ENCODE measurements at places on chromosomes 6 and 20.
A peak's percentile ranks its signal among the peaks of the same experiment; 100 is the strongest.

- peak; percentile 94 for DNase-seq
These were observed 331.2 kb downstream of the QKI start for GRCh38 chr6:163745536-163746400.

DNA sequence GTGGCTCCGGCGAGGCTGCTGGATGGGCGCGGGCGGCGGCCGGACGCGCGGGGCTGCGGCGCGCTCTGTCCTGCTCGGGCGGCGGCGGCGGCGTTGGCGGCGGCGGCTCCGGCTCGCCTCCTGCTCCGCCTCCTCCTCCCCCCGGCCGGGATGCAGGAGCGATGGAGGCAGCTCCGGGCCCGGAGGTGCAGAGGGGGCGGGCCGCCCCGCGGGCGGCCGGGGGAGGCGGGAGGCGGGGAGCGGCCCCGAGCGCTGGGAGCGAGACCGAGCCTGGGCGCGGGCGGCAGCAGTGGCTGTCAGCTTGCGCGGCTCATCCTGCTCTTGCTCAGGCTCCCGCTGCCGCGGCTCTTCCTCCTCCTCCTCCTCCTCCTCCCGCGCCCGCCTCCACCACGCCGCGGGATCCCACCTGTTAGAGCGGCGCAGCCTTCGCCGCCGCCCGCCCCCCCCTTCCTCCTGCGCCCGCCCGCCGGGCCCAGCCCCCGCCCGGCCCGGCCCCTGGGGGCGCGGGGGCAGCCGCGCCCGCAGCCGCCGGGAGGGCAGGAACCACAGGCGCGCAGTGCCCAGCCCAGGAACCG lies at the start of gene NOL4L:
TSS of gene NOL4L (minus strand) at position 323 of the 575 bp plus-strand sequence. CDS start 443 bp downstream, outside the sequence.
- no peak for DNase-seq

DNA sequence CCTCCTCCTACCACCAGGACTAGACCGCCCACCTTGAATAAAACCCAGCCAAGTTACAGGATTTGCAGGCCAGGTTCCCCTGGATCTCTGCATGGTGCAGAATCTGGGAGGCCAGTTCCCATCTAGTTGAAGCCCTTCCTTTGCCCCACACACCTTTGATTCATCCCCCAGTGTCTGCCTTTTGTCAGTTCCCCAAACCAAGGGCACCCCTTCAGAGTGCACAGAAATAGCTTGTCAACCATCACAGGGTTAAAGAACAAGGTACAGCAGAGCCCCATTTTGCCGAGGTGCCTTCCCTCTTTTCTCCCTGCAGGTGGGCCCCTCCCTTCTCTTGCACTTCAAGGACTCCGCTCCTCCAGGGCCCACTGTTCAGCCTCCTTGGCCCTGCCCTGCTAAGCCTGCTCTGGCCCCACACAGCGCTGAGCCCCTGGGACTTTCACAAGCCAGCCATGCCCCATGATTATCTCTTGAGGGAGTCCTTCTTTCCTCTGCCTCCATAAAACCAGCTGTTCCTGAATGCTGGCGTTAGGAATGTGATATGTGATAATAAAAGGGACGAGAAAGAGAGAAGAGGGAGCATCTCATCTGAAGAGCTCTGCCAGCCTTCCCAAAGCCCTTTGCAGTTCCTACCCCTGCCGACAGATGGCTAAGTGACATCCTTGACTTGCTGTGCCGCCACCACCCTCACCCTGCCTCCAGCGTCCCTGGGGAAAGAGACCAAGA lies 280.3 kb downstream of the CDC5L start:
- DNase-seq: peak; percentile 91

- no peak for DNase-seq
These were observed 106.3 kb upstream of the LY86 start for GRCh38 chr6:6482256-6482655.

- no peak for DNase-seq
These were observed 68.7 kb upstream of the TAB2 start for GRCh38 chr6:149248693-149249369.

DNA sequence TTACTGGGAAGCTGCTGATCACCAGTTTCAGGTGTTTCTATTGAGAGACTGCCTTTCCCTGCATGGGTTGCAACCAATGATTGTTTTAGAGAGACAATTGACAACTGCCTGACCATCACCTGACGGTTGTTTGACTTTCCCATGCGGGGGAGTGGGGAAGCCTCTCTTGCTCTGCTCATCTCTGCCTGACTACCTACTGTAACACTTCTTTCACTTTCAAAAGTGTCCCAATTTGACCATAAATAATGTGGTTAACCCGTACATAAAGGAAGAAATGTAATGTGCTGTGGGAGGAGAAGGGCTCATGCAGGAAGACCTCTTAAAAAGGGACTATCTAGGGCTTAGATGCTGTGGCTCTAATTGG lies 122.1 kb upstream of the PHACTR1 start:
- no peak for DNase-seq

GRCh38 chr6:112717401-112717800 lies 370.3 kb downstream of the RFPL4B start:
- no peak for DNase-seq

DNA sequence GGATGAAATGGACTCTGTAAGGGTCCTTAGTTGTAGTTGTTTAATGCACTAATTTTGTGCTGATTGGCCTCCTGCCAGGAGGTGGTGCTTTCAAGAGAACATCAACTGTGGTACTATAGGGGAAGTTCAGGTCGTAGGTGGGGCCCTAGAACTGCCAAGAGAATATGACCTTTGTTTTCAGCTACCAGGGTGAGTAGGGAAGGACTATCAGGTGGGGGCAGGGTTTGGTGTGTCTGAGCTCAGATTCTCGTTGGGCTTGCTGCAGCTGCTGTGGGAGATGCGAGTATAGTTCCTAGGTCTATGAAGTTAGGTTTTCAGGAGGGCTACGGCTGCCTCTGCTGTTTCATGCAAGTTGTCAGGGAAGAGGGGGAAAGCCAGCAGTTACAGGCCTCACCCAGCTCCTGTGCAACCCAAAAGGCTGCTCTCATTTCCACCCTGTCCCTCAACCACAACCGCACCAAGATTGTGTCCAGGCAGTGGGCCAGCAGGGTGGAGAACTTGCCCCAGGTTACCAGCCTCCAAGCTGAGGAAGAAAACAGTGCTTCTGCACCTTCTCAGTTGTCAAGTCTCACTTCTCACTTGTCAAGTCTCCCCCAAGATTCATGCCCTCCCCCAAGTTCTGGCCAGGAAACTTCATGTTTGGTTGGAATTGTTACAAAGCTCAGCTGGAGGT lies 626.5 kb upstream of the MAP3K7 start:
- DNase-seq: no peak

GRCh38 chr6:14194483-14194882 lies 76.9 kb downstream of the CD83 start:
- no peak for DNase-seq

GRCh38 chr6:161418463-161418945 lies 144.6 kb upstream of the AGPAT4 start:
- DNase-seq: peak; percentile 65

DNA sequence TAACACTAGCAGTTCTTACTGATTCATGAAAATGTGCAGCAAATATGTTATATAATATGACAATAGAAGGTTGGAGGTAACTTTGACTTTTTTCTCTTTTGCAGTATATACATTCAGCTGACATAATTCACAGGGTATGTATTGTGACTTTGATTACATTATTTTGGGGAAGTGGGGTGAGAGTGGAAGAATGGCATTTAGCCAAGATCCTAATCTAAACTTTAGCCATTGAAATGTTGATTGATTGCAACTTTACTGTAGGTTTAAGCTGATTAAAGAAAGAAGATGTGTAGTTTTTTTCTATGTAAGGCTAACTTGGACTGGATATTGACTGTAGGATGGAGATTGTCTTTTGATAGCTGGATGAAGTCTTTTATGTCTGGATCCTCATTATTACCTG lies 46.0 kb downstream of the MAPK14 start:
- DNase-seq: no peak

- no peak for DNase-seq
These were observed 7.3 kb downstream of the JAG1 start for GRCh38 chr20:10666221-10667076.

- no peak for DNase-seq
These were observed 54.6 kb downstream of the RPP21 start for GRCh38 chr6:30399390-30400058.

DNA sequence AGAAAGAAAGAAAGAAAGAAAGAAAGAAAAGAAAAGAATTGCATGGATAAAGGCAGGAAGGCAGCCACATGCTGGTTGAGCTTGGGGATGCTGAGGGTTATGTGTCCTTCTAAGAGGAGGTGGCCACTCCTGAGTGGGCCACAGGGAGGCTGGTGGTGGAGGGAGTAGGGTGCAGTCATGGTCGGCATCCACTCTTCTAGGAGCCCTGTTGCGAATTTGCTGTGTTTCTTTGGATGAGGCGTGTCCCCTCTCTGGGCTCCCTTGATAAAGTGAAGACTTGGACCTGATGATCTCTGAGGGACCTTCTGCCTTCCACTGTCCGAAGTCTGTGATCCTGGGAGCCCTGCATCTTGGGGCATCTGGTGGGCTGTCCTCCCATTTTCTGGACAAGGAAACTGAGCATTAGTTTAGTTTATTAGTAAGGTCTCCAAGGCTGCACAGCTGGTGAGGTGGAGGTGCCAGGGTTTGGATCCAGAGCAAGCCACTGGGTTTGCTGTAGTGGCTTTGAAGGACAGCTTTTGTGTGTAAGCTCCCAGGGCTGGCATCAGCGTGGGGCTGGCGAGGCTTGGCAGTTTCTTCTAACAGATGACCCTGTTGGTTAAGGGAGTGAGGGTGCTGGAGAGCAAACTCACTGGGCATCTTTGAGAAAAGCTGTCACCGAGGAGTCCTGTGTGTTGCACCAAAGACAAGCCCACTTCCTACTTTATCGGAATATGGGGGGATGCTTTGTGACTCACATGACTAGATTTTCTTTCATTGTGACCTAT lies 4.3 kb downstream of the DLGAP4 start:
- no peak for DNase-seq

GRCh38 chr6:119446115-119446554 lies 96.6 kb upstream of the MAN1A1 start:
- no peak for DNase-seq

DNA sequence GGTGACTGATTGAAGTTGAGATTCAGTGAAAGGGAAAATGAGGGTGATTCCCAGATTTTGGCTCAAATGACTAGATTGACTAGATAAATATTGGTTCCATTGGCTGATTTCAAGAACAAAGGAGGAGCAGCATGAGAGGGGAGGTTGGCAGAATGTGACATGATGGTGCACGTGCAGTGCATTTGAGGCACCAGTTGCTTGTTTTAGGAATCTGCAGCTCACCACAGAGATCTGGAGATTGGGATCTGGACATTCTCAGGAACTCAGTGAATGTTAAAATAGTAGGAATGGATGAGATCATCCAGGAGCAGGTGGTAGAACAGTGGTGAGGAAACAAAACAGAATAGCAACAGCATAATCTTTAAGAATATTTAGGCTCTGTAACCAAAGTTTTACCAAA lies 496.3 kb downstream of the DHX35 start:
- DNase-seq: no peak

DNA sequence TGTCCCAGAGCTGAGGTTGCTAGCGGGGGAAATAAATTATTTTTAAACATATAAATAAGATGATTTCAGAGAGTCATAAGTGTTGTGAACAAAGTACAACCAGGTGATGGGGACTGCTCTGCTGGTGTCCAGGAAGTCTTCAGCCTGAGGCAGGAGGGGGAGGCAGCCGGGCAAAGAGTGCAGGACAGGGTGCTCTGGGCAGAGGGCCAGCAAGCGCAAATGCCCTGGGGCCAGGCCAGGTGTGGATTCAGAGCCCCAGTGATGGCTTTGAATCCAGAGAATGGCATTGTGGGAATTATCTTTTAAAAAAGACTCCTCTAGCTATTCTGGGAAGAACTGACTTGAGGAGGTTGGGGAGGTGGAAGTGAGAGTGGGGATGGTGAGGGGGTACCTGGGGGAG lies 1.6 kb downstream of the CLPSL1 start:
- no peak for DNase-seq

DNA sequence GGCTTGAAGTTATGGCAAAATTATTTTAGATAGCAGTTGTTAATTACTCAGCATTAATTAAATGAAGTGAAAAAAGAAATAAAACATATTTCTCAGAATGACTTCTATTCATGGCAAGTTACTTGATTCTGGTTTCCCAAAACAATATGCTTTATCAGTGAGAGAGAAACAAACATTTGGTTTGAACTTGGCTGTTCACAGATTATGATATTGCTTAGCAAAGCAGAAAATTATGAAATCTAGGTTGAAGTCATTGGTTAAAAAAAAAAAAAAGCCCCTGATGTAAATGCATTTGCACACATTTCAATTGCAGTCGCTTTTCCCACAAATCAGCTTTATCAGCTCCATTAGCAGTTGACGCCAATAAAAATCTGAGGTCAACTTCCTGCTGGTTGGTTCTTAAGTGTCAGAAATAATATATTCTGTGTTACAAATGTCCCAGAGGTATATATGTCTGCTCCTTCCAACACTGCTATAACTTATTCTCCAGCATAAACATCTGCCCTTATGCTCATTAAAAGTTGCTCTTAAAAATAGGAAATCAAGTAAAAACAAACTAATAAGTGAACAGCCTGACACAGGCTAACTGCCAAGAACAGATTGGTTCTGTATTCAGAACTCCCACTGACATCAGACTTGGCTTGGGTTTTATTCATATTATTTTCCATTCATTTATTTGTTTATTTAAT lies 275.4 kb downstream of the PHF3 start:
- DNase-seq: no peak

DNA sequence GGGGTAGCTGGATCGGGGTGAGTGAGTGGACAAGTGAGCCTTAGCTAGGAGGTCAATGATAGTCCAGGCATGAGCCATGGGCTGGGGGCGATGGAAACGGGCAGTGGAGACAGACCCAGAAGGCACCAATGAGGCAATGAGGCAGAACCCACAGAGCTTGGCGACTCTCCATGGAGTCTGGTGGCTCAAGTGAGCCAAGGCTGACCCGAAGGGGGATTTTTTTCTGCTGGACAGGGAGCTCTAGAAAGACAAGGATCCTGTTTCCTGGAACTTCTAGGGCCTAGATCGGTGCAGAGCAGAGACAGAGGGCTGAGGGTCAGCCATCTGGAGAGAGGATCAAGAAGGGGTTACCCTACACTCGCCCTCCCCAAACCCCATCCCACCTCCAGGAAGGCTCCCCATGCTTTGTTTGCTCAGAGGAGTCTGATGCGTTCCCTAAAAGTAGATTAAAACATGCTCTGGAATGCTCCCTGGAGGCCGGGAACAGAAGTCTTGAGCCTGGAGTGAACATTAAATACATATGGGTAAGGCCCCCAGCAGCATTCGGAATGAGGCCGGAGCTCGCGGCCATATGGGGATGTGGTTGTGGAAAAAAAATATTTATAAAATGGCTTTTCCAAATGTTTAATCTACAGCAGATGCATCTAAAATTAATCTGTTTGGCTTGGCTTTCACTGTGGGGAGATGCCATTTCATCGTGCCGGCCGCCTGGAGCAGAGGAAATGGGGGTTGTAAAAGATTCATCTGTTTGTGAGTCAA lies 237.8 kb upstream of the PMEPA1 start:
- DNase-seq: no peak

DNA sequence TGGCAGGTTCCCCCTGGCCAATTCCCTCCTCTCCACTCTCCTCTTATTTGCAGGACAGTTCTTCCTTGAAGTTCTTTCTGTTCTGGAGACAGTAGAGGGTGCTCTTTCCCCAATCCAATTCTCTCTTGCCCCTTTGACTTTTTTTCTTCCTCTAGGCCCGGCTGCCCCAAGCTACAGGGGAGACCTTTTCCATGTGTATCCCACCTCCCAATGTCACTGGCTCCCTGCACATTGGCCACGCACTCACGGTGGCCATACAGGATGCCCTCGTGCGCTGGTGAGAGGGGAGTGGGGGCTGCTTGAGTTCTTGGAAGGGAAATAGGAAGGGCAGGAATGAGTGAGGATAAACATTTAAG lies 1.5 kb downstream of the VARS2 start:
- DNase-seq: peak; percentile 70
